NCI-H510A treated with DMSO at 0.1 percent for 48 hours (cell line): ENCODE measurements at places on chromosomes 3 and 15.

DNA sequence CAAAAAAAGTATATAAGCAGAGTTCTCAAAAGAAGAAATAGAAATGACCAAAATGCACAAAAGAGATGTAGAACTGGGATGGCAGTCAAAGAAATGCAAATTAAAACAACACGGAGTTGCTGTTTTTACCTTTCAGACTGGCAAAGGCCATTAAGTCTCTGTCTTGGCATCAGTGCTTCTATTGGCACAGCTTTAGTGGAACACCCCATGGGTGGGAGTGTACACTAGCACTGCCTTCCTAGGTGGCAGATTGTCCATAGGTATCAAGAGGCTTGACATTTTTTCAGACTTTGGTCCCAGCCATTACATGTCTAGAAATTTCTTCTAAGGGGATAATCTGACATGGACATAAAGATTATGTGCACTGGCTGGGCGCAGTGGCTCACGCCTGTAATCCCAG is 58.1 kb upstream of the VILL start:
- no peak for DNase-seq

GRCh38 chr15:78715434-78715833 is 74.4 kb upstream of the CHRNB4 start:
- DNase-seq = no peak

DNA sequence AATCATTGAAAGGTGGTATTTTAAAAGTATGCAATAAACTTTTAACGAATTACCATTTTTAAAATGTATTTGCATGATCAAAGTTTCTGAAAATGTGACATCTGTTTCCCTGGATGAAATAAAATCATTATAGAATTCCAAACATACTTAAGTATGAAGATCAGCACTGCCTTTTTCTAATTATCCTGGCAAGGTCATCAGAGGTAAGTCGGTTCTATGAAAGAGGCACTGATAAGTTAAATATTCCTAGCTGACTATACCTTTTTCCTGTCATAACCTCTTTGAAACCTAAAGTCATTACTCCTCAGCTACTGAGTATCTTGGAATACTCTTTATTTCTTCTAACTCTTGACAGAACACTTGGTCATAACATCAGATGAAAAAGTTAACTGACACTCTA is 406.1 kb upstream of the ALCAM start:
- DNase-seq = no peak

DNA sequence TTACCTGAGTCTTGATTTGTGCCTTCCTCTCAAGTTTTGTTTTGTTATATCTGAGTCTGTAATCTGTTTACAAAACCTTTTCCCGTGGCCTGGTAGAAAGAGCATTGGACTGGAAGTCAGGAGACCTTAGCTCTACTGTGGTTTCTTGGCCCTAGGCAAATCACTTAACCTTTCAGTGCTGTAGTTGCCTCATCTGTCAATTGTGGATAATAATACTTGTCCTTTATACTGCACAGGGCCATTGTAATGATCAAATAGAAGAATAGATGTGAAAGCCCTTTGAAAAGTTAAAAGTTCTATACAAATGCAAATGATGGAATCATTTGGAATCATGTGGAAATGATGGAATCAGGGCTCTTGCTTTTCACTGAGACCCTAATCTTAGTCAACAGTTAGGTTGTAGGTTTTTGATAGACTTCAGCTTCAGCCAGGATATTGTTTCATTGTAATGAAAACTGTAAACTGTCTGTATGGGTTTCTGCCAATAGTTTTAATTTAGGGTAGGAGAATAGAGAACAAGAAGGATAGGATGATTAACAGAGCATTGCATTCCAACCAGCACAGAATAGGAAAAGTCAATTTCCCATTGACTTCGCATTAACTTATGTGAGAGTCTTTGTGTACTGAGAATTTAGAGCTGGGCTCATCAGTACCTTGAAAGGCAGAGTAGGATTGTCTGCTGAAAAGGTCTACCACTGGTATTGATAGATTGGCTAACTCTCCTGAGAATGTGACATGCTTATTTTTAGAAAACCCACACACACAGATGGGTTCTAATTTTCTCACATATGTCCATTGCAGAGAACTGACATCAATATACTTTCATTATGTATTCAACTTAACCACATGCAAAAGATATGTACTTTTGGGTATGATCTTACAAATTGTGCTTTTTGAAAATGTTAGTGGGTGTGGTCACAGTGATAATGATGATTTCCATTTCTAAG is 21.8 kb downstream of the MAP2K5 start:
- DNase-seq = no peak

- no peak for DNase-seq
Observed at GRCh38 chr15:62059816-62060112, 483 bp downstream of the VPS13C start.

DNA sequence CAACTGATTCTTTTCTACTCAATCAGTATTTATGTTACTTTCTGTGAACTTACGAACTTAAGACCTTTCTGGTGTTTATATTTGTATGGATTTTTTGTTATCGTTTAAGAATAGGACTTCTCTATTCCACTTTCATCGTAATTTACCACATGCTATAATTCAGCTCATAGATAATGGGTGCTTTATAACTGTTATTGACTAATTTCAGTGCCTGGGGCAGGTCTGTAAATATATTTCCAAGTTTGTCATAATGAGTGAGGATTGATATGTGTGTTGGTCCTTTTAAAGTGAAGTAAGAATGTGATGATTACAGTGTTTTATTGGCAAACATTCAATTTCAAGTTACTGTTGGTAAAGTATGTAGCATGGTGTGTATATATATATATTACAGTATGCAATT is 1.8 kb upstream of the NAALADL2 start:
- DNase-seq = no peak
